Neural crest cell (in vitro differentiated cells): ENCODE measurements at places on chromosomes 12 and 14.

DNA sequence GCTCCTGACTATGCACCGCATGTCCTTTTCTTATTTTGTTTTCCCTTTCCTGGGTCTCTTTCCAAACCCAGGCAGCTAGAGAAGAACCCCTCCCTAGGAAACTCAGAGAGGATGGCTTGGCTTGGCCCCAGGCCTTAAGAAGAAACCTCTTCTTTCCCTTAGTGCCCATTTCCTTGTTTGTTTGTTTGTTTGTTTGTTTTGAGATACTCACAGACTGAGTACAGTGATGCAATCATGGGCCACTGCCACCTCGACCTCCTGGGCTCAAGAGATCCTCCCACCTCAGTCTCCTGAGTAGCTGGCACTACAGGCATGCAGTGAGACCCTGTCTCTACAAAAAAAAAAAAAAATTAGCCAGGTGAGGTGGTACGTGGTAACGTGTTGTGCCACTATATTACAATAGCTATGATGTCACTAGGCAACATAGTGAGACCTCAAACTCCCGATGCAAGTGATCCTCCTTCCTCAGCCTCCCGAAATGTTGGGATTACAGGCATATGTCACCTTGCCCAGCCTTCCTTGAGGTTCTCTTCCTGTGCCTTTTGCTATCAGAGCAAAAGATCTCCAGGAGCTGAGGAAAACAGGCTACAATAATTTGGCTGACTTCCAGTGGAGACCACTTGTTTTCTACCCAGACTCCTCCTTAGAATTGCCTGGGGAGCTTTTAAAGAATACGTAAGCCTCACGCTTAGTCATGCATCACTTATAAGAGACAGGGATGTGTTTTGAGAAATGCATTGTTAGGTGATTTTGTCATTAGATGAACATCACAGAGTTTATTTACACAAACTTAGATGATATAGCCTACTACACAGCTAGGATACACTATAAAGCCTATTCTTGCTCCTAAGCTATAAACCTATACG, 34.5 kb upstream of the LGALS3 start:
- DNase-seq: no peak

DNA sequence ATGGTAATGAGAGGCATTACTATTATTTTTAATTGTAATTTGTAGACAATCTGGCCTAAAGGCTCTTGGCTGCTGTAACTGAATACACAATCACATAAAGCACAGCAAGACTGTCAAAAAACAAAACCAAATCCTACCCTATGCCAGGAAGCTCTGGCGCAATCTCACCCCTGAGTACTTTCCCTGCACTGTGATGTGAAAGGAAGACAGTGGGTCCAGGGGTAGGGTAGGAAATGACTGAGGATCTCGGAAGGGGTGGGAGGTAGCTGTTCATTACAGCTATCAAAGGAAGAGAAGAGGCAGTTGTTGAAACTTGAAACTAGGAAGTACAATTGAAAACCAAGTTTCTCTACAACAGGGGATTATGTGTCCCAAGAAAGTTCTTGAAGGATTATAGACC, 202.8 kb downstream of the ANO2 start:
- no peak for DNase-seq

- DNase-seq: no peak
Measured at GRCh38 chr12:57716305-57716704, 22.2 kb downstream of the AGAP2 start.

DNA sequence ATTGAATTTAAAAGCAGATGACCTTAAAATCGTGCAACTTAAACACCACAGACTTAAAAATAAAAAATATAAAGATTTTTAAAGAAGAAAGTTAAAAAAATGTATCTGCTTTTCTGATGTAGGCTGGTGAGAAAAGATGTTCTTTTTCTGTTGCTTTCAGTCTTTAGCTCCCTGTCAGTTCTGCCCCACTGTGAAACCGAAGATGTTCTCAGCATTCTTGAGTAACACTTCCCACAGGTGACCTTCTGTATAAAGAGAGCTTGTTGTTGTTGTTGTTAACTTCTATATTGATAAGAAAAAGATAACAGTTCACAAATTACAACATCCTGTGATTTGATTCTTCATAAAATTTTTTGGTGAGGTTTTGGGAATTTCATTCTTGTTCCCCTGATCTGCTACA, 377.9 kb upstream of the RGS6 start:
- no peak for DNase-seq

GRCh38 chr12:18057051-18057450, 32.9 kb downstream of the RERGL start:
- no peak for DNase-seq

DNA sequence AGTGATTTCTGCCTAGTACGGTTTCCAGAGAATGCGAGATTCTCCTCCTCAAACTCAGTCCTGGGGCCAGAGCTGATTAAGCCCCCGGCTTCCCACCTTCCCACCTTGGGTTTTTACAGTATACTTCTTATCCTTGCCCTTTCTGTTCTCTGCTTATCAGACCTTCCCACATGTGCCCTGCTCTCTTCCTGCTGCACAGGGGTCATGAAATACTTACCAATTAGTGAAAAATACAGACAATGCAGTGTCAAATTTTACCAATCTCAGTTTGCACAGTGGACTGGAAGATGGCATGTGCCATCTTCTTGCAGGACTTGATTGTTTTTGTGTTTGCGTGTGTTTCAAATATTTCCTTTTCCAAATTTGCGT, 14.7 kb downstream of the SUSD6 start:
- DNase-seq: no peak
